GM06990 (cell line): ENCODE measurements at places on chromosomes 11 and 22.

DNA sequence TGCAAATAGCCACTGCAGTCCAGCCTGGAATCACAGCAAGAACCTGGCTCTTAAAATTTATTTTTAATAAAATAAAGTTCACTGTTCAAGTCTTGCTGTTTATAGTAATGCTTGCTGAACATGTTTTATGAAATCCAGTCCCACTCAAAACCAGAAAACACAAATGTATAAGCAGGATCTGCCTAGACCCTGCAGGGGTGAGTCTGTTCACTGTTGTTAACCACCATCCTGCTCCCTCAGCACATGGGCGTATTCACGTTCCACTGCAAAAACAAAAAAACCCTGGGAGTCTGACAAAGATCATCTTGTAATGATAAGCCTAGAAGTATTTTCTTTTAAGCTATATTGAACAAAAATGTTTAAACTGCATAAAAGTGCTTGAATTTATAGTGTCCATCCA is 45.0 kb upstream of the CTTN start:
- DNase-seq: no peak

DNA sequence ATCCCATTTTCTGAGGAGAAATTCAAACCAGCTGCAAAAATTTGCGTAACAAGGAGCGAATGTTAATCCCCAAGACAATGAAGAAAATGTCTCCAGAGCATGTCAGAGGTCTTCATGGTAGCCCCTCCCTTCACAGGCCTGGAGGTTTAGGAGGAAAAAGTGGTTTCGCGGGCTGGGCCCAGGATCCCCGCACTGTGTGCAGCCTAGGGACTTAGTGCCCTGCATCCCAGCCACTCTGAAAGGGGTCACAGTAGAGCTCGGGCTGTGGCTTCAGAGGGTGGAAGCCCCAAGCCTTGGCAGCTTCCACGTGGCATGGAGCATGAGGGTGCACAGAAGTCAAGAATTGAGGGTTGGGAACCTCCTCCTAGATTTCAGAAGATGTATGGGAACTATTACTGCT is 87.4 kb downstream of the BRD1 start:
- DNase-seq: no peak

- no peak for DNase-seq
Measured at GRCh38 chr22:48352086-48352911, 1475.4 kb downstream of the BRD1 start.

GRCh38 chr11:14378171-14378570 is 19.2 kb upstream of the RRAS2 start:
- DNase-seq: no peak

DNA sequence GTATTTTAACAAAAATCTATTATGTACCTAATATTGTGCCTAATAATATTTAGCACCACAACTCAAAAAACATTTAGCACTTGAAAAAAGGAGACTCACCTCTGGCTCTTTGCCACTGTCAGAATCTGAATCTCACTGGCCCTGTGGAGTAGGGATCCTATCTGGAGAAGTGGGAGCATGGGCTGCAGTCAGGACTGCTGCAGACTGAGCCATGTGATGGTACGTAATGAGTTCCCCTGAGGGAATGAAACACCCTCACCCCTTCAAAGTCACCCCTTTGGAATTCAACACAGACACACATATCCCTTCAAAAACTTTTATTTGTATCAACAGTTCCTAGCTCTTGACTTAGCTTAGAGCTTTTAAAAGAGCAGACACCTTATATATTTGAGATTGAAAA is 6.5 kb downstream of the PTPMT1 start:
- no peak for DNase-seq

- DNase-seq: no peak
Measured at GRCh38 chr11:129620237-129621104, 195.2 kb upstream of the TMEM45B start.
